Body of pancreas (tissue), 4 donors: ENCODE measurements at places on chromosomes 5 and 9. TPM values are rescaled to one million over a fixed set of nuclear protein-coding genes. Genes with fewer than 3 reads are reported as not detected.

The ANKRD31 gene
- total RNA-seq, result 0.33 TPM

- no peak overlapping the region for H3K4me3 ChIP-seq
- DNase-seq, result no peak
- no peaks in the 10 kb centered on the region for H3K36me3 ChIP-seq
- H3K27me3 ChIP-seq, result no peaks in the 10 kb centered on the region
- H3K27ac ChIP-seq, result no peak overlapping the region
- peaks cover 21% of the 10 kb centered on the region for H3K4me1 ChIP-seq
These were observed 60.0 kb downstream of the SHB start for GRCh38 chr9:38009035-38009501.

GRCh38 chr5:179731791-179732411, 721 bp upstream of the MAML1 start:
- H3K4me3 ChIP-seq, result no peak overlapping the region
- H3K27me3 ChIP-seq, result no peaks in the 10 kb centered on the region
- peaks cover 37% of the 10 kb centered on the region for H3K4me1 ChIP-seq
- peaks cover 26% of the 10 kb centered on the region for H3K36me3 ChIP-seq

GRCh38 chr9:130962418-130963316, 23.6 kb upstream of the FIBCD1 start:
- H3K27me3 ChIP-seq, result no peaks in the 10 kb centered on the region
- DNase-seq, result peak; percentile 10
- no peak overlapping the region for H3K4me3 ChIP-seq
- H3K27ac ChIP-seq, result no peak overlapping the region
- H3K36me3 ChIP-seq, result no peaks in the 10 kb centered on the region

The PCDHA9 gene
- 3.3 TPM for total RNA-seq

GRCh38 chr9:111178331-111179055, 140.2 kb upstream of the LPAR1 start:
- no peak for DNase-seq
- no peaks in the 10 kb centered on the region for H3K27me3 ChIP-seq
- H3K4me1 ChIP-seq, result no peaks in the 10 kb centered on the region
- H3K27ac ChIP-seq, result no peak overlapping the region
- no peaks in the 10 kb centered on the region for H3K36me3 ChIP-seq

The OR1Q1 gene
- not detected for total RNA-seq

The MELK gene
- not detected for total RNA-seq

The NAIP gene
- 27.0 TPM for total RNA-seq

DNA sequence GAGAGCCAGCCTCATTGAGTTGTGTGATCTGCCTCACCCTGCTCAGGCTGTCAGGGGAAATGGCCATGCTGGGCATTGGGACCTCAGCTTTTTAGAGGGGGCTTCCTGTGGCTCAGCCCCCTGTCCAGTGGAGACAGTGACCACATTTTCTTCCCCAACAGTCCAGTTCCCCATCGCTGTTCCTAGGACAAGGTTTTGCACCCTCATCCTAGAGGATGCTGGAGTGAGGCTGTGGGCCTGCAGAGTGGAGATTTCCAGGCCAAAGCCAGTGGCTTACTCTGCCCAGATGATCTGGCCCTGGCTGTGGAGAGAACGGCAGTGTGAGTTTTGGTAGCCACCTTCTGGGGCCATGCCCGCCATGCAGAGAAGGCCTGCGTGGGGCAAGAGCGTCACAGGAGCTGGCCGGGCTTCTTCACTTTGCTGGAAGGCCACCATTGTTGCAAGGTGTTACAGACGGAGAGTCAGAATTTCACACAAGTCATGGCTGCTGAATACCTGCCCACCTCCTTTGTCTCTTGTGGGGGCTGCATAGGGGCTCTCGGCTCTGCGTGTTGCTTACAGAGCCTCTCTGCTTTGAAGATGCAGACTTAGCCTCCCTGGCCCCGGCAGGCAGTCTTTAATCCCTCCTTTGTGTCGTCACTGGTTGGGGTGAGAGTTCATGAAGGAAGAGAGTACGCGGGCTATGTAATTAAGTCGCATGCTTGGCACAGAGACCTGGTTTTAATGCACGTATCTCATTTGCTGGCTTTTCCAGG, 35.2 kb upstream of the PITX1 start:
- H3K36me3 ChIP-seq, result no peaks in the 10 kb centered on the region
- H3K4me3 ChIP-seq, result no peak overlapping the region
- H3K27ac ChIP-seq, result no peak overlapping the region
- H3K4me1 ChIP-seq, result no peaks in the 10 kb centered on the region

- H3K4me3 ChIP-seq, result no peak overlapping the region
- peaks cover 5% of the 10 kb centered on the region for H3K4me1 ChIP-seq
- H3K36me3 ChIP-seq, result no peaks in the 10 kb centered on the region
These were observed 42.7 kb downstream of the ZNF618 start for GRCh38 chr9:113918697-113919350.

DNA sequence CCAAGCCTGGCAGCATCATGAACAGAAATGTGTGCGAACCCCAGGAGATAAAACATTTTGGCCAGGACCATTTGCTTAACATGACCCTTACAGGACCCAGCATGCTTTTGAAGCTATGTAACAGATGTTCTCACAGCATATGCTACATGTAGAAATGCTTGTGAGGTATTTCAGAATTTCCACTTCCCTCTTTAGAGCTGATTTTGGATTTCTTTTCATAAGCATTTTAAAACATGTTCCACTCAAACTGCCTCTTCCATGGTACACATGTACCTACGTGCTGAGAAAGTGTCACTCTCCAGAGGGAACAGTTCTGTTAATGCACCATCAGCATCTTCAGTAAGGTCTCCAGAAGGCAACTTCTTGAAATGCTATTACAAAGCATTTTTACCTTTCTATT, 15.7 kb upstream of the TSSK1B start:
- no peaks in the 10 kb centered on the region for H3K4me1 ChIP-seq
- no peak for DNase-seq
- no peaks in the 10 kb centered on the region for H3K27me3 ChIP-seq
- H3K4me3 ChIP-seq, result no peak overlapping the region
- H3K27ac ChIP-seq, result no peak overlapping the region
- H3K36me3 ChIP-seq, result no peaks in the 10 kb centered on the region

DNA sequence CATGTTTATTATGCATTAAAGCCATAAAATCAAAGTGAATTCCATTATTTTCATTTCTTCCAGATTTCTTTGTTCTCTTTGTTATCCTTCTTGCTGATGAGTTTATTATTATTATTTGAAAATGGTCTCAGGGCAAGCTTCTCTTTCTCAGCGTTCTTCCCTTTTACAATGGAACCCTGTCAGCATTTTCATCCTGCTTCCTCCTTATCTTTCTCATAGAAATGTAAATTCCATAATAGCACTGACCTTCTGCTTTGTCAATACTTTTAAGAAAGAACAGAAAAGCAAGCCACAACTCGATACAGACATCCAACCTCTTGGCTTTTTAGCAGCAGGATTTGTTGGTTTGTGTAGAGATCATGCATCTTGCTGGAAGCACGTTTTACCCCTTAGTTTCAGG, 114.0 kb upstream of the BASP1 start:
- H3K4me3 ChIP-seq, result no peak overlapping the region
- H3K27ac ChIP-seq, result no peak overlapping the region
- no peaks in the 10 kb centered on the region for H3K4me1 ChIP-seq
- H3K27me3 ChIP-seq, result no peaks in the 10 kb centered on the region

The KIF20A gene
- total RNA-seq, result 0.26 TPM
